ENCODE measurements at places on chromosomes 6 and 20.

DNA sequence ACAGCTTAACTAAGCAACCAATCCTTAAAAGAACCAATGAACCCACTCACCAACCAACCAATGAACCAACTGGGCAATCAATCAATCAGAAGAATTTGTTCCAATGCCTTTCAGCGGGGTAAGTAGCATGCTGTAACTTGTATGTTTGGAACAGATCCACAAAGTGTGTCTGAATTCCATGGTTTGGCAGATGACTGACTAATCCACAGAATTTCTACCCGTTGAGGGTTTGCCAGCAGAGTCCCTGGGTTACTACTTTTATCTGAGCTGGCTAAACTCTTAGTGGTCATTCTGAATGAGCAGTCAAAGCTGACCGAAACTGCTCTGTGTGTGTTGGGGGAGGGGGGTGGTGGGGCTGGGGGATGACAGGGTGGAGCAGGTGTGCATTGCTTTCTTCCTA is 125.0 kb upstream of the JAG1 start:
- DNase-seq, result no peak

DNA sequence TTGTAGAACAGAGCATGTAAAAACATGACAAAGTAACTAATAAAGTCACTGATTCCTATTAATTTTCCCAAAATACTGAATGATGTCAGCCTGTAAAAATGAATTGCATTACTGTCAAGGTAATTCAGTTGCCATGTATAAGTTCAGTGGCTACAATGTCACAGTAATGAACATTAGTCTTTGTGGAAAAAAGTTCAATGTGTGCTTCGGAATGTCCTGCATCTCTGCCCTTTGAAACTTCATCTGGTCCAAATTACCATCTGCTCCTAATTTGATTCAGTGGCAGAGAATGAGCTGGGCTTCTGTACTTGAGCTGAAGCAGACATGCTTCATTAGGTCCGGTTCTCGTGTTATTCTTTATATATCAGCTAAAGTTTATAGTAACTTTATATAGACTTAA is 567.4 kb downstream of the COL12A1 start:
- DNase-seq, result no peak

- no peak for DNase-seq
Observed at GRCh38 chr6:136989571-136990241, 55.1 kb downstream of the IL20RA start.

- no peak for DNase-seq
Observed at GRCh38 chr6:43202451-43202850, 20.5 kb downstream of the CUL9 start.

GRCh38 chr20:63606686-63607085 is 20.2 kb downstream of the GMEB2 start:
- DNase-seq, result no peak

DNA sequence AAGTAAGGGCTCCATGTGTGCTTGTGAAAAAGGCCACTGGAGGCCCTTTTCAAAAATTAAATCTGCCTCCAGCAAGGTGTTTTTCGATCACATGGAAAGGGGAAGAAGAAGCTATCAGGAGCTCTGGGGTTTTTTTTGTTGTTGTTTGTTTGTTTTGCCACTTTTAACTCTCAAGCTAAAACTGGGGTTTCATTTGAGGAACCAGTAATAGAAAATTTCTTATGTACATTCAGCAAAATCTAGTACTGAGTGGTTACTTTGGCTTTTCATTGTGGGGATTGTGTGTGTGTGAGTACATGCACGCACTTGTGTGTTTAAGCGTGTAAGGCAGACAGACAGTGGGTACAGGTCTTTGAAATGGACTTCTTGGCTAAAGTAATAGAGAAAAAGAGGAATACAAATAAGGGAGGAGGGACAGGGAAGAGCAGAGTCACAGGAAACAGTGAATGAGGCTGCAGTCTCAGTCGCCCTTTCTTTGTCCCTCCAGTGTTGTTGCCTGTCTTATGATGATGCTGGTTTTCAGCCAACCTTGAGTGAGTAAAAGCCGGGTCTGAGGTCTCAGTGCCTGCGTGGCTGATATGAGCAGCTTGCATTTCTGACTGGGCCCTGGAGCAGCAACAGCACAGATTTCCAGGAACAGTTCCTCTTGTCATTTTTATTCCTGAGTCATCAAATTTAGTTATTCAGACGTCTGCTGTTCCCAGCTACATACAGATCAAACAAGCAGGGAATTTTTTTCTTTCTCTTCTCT is 26.2 kb downstream of the SLC16A10 start:
- no peak for DNase-seq

DNA sequence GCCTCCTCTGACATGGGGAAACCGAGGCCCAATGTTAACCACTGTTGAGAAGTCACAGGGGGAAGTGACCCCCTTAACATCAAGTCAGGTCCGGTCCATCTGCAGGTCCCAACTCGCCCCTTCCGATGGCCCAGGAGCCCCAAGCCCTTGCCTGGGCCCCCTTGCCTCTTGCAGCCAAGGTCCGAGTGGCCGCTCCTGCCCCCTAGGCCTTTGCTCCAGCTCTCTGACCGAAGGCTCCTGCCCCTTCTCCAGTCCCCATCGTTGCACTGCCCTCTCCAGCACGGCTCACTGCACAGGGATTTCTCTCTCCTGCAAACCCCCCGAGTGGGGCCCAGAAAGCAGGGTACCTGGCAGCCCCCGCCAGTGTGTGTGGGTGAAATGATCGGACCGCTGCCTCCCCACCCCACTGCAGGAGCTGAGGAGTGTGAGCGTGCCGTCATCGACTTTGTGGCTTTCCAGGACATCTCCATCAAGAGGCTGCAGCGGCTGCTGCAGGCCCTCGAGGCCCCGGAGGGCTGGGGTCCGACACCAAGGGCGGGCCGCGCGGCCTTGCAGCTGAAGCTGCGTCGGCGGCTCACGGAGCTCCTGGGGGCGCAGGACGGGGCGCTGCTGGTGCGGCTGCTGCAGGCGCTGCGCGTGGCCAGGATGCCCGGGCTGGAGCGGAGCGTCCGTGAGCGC is 1.6 kb downstream of the TNFRSF6B start:
- no peak for DNase-seq

DNA sequence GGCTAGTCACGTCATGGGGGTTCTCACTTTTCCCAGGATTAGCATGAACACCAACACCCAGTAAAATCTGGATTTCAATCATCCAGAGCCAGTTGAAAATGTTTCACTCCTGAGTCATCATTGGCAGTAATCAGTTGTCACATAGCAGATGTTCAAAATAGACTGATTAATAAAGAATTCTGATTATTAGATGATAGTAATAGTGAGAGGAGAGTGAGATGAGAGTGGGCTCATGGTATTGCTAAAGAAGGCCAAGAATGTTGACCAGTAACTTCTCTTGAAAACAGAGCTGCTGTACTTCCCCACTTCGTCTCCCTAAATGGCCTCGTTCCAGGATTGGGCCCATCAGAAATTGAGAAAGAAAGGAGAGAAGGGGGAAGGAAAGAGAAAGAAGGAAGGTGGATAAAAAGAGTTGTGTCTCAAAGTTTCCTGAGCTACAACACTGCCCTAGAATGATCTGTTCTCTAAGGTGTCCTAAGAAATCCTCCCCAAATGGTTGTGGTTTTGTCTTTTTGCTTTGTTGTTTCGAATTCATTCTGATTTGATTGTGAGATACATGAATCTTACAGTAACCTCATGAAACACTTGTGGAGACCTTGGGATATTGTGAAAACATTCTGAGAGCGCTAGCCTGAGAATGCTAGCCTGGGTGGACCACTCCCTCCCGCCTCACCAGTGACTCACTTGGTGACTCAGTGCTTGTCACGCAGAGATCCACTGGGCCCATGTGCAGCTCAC is 502.2 kb upstream of the JARID2 start:
- peak; percentile 41 for DNase-seq

GRCh38 chr20:49316704-49317103 is 38.8 kb upstream of the ZNFX1 start:
- no peak for DNase-seq

DNA sequence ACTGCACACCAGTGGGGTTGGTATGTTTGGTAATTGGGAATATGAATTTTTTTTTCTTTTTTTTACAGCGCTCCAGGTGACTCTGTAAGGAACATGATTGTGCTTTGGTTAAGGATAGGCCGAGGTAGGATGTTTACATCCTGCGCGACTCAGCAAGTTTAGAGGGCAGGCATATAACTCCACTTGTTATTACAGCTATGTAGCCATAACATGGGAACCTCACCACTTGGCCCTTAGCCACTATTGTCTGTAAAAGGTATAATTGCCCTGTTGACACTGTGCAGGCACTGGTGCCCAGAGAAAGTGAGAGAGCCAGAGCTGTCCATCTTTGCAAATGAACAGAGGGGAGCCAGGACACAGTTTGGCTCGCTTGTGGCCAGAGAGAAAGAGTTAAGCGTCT is 172.9 kb downstream of the MCHR2 start:
- DNase-seq, result peak; percentile 24

DNA sequence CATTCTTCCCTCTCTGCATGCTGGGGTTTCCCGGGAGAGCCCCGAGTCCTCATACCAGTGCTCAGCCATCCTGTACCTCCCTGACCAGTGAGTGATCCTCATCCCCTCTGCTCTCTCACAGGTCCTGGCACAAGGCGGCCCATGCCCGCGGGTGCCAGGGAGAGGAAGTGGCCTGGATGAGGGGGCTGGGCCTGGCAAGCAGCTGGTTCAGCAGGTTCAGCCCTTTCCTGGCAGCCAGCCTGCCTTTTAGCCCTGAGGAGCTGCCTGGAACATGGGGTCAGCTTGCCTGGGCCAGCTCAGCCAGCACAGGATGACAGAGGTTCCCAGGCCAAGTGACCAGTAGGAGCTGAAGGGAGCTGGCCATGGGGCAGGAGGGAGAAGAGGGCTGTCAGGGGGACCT is 10.9 kb downstream of the MOCS1 start:
- no peak for DNase-seq

GRCh38 chr6:105620878-105621277 is 218.0 kb upstream of the PREP start:
- no peak for DNase-seq

- DNase-seq, result no peak
Observed at GRCh38 chr6:25280344-25281074, 1.3 kb downstream of the CARMIL1 start.

- DNase-seq, result no peak
Observed at GRCh38 chr6:16249971-16250370, 11.6 kb downstream of the GMPR start.

- DNase-seq, result no peak
Observed at GRCh38 chr20:8645326-8645725, 423.6 kb upstream of the PLCB4 start.

DNA sequence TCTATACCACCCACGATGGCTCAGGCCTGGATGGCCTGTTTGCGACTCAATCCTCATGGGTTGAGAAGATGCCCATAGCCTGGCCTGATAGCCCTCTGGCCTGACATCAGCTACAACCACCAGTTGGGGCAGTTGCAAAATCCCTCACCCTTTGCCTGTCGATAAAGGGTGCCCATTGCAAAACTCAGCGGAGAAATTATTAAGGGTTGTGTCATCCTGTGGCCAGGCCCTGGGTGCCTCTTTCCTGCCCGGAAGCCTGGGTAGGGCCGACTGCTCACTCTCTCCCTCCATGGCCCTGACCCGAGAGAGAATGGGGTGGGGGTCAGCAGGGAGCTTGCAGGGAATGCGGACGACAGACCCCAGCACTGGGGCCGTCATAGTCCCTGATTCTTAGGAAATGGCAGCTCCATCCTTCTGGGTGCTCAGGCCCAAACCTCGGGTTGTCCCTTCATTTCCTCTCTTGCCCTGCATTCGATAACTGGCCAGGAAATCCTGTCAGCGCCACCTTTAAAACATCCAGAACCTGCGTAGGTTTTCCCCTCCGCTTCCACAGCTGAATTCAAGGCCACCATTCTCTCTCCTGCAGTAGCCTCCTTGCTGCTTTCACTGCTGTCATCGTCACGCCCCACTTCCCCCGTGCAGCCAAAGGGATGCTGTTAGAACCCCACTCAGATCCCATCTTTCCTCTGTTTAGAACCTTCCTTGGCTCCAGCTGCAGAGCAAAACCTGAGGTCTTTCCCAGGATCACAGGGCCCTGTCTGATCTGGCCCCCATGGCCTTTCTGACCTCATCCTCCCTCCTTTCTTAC is 31.1 kb downstream of the CEBPB start:
- DNase-seq, result no peak

DNA sequence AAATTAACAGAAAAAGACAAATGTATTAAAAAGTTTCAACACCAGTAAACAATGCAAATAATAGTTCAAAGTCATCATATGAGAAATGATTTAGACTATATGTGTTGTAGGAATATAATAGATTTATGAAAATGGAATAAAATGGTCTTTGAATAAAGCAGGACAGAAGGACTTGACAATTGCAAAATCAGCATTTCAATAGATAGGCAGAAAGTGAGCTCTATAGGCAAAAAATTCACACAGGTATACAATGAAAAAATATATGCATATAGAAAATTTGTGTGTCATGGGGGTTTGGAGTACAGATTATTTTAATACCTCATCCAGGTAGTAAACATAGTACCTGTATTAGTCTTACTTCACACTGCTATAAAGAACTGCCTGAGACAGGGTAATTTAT is 571.1 kb upstream of the EYS start:
- DNase-seq, result no peak

DNA sequence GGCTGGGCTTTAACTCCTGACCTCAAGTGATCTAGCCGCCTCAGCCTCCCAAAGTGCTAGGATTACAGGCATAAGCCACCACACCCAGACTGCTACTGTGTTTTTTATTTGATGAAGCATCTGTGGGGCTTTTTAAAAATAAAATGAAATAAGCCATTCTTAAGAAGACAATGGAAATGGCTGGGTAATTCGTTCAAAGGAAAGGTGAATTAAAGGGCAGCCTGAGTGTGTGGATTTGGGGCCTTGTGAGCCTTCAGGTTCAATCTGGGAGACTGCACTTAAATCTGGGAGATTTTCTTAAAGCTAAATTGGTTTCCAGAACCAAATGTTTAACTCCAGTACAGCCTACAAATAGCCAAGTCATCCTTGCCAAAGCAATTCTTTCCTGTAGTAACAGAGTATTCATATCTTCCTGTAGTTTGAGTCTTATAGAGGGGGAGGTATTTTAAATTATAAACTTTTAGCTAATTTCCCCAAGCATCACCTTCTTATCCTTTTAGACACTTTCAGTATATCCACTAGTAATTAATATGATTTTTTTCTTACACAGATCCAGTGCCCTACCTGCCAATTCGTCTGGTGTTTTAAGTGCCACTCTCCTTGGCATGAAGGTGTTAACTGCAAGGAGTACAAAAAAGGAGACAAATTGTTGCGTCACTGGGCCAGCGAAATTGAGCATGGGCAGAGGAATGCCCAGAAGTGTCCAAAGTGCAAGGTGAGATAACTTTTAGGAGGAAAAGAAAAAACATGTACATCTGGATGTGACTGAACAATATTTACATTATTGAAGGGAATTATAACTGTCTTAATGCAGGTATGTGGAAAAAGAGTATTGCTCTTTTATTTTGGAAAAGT is 95.4 kb downstream of the RNF217 start:
- DNase-seq, result no peak
